Activated CD8-positive, alpha-beta memory T cell treated with anti-CD3 and anti-CD28 coated beads, Interleukin-2, amount 50 U/mL, for 4 hours (primary cell): ENCODE measurements at places on chromosomes 13 and 19.

GRCh38 chr13:26482451-26483197 lies 74.9 kb upstream of the WASF3 start:
- peak; percentile 53 for DNase-seq

DNA sequence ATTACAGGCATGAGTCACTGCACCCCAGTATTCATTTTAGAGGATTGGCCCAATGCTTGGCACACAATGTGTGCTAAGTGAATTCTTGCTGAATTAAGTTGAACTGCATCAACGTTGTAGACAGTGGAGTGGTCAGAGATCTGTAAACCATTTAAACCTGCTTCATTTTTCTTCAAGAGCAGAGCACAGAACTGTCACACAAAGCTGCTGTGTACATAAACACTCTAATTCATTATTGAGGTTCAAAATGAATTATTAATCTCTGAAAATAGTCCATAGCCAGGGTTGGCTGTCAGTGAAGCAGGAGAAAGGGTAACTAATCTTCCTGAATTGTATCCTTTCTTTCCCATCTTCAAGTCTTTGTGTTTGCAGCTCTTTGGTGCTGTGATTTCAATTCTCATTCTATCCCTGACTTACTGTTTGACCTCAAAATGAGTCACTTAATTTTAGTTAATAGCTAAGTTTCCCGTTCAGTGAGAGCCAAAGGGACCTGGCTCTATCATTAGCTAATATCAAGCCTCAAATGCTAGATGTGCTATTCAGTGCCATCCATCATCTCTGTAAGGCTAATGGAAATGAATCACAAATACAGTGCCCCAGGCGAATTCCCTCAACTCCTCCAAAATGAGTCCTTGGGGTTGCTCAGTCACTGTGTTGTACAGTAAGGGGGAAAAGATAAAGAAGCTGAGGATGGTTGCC lies 77.0 kb upstream of the TSC22D1 start:
- DNase-seq: no peak

GRCh38 chr19:17721821-17722220 lies 2.5 kb downstream of the MAP1S start:
- no peak for DNase-seq

GRCh38 chr19:9806803-9807202 lies 12.1 kb downstream of the FBXL12 start:
- DNase-seq: no peak

DNA sequence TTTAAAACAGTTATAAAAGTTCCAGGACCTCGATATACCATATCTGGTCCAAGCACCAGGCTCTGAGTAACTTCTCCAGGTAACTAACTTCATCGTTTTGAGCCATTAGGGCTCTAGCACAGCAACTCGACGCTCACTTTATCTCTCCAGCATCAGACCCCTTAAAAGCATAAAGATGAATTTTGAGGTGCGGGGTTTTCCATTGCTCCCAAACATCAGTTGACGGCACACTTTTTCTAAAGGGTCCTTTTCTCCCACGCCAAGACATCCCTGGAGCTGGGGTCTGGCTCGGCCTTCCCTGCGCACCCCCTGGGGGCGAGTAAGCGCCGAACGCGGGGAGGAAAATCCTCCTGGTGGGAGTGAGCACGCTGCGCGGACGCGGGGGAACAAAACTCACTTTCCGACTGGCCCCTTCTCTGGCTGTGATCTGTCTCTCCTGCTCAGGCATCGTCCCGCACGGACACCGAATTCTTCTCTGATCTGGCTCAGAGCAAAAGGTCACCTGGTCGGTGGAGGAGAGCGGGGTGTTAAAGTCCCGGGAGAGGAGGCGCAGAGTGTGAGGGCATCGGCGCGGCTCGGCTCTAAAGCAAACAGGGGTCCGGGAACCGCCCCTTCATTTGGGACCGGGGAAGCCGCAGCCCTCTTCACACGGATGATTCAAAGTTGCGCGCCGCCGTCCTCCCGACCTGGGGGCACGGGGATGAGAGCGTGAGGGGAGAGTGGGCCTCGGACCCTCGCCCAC lies at the start of gene ATP7B:
TSS of gene ATP7B (minus strand) at position 561 of the 742 bp plus-strand sequence. CDS start at position 448, 113 bp downstream.
- peak; percentile 38 for DNase-seq

DNA sequence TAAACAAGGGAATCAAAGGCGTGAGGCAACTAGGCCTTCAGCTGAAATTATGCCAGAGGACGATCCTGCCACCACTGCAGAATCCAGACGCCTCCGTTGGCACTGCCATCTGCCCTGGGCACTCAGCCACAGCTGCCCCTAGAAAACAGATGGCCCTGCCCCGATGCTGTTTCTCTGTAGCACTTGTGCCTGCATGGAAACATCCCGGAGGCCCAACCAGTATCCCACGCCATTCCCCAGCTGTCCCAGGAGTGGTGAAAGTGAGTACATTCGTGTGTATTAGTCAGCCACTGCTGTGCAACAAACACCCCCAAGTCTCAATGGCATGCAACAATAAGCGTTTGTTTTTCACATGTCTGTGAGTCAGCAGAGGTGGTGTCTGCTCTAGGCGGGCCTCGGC lies 8.9 kb upstream of the CRTC1 start:
- no peak for DNase-seq
